Kidney (tissue), 22 donors: ENCODE measurements at places on chromosomes 3 and 15. TPM values are rescaled to one million over a fixed set of nuclear protein-coding genes. Genes with fewer than 3 reads are reported as not detected.
A peak's percentile ranks its signal among the peaks of the same experiment; 100 is the strongest.

DNA sequence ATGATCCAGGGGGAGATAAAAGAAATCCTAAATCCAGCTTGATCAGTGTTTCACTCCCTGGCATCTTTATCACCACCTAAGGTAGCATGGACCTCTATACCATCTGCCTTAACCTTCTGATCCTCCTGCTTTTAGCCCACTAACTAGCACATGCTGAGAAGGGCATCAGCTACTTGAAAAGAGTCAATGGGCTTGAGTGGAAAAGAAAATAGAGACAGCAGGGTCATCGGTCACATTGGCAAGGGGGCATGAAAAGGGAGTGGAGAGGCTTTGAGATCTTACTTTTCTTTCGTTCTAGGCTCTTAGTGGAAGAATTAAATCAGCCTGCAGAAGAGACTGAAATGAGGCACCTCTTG is 239 bp upstream of the ZFYVE19 start:
- no peak for DNase-seq

DNA sequence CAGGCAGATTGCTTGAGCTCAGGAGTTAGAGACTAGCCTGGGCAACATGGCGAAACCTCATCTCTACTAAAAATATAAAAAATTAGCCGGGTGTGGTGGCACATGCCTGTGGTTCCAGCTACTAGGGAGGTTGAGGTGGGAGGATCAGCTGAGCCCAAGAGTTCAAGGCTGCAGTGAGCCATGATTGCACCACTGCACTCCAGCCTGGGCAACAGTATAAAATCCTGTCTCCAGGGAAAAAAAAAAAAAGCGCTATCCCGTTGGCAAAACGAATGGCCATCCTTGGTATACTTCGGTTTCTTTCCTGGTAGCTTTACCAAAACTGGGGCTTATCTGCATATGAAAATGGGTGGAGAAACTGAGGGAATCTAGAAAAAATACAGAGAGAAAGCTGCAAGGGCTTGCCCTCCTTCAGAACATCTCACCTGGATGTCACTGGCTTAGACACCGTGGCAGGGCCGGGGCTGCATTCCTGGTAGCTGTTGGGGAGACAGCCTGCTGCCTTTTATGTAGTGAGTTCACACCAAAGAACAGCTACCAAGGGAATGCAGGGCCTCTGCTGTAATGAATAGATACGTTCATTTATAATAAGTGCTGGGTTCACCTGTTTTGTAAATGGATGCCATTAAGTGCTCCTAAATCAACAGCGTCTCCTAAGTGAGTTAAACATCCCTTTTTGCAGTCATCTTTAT is 96.0 kb downstream of the IQSEC1 start:
- no peak for DNase-seq

GRCh38 chr15:34334672-34335071 is 2.9 kb downstream of the SLC12A6 start:
- no peak for DNase-seq

Gene CHL1
- total RNA-seq, result 109 TPM

Gene KNG1
- total RNA-seq, result 8.7 TPM

Gene CCR9
- total RNA-seq, result 0.22 TPM

- no peak for DNase-seq
Observed at GRCh38 chr3:12906141-12906915, 65.0 kb upstream of the RPL32 start.

GRCh38 chr15:32685576-32685975 is 32.2 kb upstream of the GREM1 start:
- no peak for DNase-seq

Gene TTLL13
- total RNA-seq, result 0.54 TPM

DNA sequence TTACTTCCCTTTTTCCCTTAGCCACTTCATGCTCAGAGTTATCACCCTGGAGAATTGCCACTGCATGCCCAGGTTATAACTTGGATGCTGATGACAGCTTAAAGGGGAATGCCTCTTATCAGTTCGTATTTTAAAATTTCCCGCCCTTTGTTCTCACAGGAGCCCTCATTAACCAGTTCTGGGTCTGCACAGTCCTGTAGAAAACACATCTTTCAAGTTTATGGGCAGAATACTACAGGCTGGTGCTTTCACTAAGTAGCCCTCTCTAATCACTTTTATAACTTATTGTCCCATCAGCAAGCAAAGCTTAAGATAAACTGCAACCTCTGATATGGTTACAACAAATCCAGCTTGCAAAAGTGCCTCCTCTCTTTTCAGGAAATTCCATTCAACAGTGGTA is 587.3 kb upstream of the UBE2E2 start:
- DNase-seq, result peak; percentile 56

DNA sequence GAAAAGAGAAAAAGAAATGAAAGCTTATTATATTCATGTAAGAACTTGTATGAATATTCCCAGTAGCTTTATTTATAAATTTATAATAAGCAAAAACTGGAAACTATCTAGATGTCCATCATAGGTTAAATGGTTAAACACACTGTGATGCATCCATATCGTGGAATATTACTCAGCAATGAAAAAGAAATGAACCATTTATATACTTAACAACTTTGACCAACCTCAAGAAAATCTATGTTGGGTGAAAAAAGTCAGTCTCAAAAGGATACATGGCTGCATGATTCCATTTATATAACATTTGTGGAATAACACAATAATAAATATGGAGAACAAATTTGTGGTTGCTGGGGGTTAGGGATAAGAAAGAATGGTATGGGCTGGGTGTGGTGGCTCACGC is 713.0 kb upstream of the SGO1 start:
- no peak for DNase-seq
